ENCODE measurements at places on chromosomes 5 and 9.
A peak's percentile ranks its signal among the peaks of the same experiment; 100 is the strongest.

GRCh38 chr9:131950487-131950886 is 129.2 kb downstream of the MED27 start:
- no peak for DNase-seq

DNA sequence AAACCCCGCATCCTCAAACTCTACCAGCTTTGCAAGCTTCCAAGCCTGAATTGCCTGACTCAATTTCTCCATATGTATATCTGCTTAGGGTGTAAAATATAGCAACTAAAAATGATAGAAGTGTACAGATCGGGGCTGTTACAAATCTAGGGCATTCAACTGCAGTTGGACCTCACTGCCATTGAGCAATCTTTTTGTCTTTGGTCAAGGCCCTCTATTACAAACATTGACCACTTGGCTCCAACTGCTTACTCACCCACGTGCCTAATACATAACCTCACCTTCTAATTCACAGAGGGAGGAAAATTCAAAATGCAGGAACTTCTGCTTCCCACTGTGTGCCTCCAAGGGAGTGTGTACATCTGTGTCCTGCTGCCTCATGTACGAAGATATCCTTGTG is 10.0 kb downstream of the LRRC70 start:
- DNase-seq = no peak

GRCh38 chr5:179316982-179317381 is 28.3 kb downstream of the ADAMTS2 start:
- no peak for DNase-seq

DNA sequence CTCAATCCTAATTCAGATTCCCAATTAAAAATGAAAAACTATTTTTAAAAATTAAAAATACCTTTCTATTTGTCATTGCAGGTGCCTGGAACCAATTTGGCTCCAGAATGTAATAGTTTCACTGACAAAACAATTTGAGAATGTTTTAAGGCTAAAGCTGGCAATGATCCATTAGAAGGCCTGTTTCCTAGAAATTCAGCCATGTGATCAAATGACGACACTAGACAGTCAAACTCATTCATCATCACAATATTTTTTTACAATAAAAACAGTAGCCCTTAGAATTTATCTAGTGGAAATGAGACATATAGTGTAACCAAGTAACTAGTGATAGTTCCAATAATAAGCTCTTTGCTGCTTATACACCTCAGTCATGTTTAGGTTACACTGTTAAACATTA is 75.4 kb upstream of the MAP3K1 start:
- DNase-seq = no peak

DNA sequence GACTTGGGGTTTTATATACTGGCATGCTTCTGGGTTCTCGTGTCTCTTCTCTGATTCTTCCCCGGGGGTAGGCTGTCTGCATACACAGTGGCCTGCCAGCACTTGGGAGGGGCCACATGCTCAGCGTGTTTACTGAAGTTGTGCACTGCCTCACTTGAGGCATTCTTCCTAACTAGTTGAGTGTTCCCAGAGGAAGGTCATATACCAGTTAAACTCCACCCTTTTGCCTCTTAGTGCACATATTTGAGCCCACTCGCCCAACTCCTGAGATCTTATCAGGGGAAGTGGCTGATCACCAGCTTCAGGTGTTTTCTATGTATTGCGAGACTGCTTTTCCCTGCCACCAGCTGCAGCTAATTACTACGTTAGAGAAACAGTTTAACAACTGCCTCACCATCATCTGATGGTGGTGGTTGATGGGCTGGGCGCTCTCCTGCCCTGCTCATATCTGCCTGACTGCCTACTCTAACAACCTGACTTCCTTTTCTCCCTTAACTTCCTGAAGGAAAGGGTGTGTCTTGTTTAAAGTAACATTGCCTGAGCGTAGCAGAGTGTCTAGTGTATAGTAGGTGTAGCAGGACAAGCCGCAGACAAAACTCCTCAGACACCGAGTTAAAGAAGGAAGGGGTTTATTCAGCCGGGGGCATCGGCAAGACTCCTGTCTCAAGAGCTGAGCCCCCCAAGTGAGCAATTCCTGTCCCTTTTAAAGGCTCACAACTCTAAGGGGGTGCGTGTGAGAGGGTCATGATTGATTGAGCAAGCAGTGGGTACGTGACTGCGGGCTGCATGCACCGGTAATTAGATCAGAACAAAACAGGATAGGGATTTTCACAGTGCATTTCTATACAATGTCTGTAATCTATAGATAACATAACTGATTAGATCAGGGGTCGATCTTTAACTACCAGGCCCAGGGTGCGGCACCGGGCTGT is 60.1 kb upstream of the CLINT1 start:
- DNase-seq = no peak

DNA sequence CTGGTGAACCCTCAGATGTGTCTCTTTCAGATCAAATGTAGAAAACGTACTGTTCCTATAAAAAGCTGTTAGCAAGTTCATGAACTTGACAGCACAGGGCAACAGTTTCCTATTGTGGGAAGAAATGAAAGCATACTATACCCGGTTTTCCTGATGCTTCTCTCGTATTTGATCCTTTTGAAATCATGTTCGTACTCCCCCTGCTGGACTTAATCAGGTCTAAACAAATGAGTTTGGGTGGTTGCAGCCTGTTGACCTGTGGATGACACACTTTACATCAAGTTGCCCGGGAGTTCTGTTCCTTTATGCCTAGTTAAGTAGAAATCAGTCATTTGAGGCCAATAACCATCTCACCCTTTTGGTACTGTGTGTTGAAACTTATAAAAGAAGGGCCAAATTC is 1992.3 kb downstream of the MAT2B start:
- peak; percentile 12 for DNase-seq

GRCh38 chr5:171641891-171642290 is 143.7 kb upstream of the SMIM23 start:
- no peak for DNase-seq

DNA sequence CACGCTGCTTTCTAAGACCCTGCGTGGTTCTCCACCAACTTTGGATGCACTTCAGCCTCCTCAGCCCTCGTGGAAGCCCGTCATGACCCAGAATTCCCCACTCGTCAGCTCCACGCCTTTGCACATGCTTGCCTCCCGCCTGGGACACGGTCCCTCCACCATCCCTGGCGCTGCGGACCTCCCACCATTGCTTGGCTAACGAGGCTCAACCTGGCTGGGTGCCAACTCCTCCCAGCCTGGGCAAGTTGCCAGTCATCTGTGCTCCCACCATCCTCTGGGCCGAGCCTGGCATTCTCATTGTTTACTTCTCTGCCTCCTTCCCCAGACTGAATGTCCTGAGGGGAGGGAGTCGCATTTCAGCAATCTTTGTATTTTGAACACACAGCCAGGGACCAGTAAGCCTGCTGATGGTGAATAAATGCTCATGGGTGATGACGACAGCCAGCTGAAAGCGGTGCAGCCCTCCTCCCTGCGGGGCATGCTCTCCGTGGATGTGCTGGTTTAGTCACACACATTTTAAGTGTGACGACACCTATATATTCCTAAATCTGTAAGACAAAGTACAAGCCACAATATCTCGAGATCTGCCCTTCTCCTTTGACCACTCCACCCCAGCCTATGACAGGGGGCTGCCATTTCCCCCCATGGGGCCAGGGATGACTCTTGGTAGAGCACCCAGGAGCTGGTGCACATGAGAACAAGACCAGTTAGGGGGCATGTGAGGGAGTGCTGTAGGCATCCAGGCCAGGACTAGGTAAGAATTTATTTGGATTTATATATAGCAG is 37.6 kb downstream of the ANKRD33B start:
- DNase-seq = peak; percentile 94

DNA sequence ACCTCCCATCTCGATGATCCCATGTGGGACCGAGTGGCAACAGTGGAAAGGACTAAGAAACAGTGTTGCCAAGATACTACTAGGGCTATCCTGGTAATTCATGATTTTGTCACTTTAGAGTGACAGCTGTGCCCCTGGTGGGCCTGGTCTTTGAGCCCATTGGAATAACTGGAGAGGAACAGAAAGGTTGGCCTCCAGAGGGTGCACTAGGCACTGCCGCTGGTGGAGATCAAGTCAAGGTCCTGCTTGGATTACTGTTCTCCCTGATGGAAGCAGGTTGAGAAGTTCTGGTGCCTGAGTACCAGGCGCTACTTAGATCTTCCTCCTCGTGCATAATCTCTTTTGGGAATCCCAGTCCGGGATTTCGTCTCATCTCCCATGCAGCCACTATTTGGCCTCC is 129.6 kb downstream of the SEC61B start:
- DNase-seq = no peak

GRCh38 chr5:1317921-1318565 is 23.2 kb upstream of the TERT start:
- DNase-seq = no peak

DNA sequence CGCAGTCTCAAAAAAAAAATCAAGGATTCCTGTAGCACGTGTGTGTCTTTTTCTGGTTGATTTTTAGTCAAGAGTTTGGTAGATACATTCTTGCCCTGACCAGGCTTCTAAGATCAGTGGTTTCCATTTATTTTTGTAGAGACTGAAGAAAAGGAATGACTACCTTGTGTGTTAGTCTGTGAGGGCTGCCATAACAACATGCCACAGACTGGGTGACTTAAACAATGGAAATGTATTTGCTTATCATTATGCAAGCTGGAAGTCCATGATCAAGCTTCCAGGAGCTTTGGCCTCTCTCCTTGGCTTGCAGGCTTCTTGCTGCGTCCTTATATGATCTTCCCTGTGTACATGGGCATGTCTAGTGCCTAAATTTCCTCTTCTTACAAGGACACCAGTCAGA is 127.0 kb downstream of the CCDC192 start:
- no peak for DNase-seq

GRCh38 chr9:109072133-109072692 is 47.5 kb downstream of the TMEM245 start:
- no peak for DNase-seq

- peak; percentile 63 for DNase-seq
Measured at GRCh38 chr5:143106174-143106573, 297.3 kb downstream of the NR3C1 start.

- DNase-seq = no peak
Measured at GRCh38 chr5:132777209-132778069, at the start of gene SEPTIN8. TSS of gene SEPTIN8 (minus strand) at chr5:132777239. CDS start at chr5:132777137, 102 bp downstream.

- no peak for DNase-seq
Measured at GRCh38 chr5:171627936-171628632, 157.5 kb upstream of the SMIM23 start.

DNA sequence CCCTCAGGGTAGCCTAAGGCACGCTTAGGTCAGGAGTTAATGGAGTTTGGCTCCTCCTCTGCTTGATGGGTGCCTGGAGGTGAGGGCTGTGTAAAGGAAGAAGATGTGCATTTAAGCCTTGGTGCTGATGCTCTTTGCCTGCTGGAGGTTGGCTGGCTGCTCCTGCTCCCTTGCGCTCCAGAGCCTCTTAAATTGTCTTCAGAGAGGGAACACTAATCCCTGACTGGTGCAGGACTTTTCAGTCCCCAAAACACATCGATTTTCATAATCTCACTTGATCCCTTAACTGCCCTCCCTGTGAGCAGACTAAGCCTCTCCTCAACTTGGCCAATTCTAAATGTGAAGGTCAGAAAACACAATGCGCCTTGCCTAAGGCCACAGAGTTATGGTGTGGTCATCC is 16.2 kb upstream of the TCOF1 start:
- DNase-seq = no peak

DNA sequence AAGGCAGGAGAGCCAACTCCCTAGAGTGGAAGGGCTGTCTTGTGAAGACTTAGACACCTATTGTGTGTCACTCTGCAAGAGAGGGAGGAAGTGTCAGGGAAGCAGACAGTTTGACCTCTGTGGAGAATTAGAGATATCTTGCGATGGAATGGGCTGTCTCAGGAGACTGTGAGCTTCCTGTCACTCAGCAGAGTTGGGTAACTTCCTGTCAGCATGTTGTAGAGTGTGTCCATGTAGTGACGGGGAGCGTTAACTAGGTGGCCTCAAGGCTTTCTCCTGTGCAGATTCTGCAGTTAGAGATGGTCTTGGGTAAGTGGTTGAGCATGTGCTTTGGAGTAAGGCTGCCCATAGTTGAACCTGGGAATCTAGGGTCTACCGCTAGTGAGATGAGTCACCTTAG is 136.5 kb downstream of the KIF4B start:
- DNase-seq = no peak

DNA sequence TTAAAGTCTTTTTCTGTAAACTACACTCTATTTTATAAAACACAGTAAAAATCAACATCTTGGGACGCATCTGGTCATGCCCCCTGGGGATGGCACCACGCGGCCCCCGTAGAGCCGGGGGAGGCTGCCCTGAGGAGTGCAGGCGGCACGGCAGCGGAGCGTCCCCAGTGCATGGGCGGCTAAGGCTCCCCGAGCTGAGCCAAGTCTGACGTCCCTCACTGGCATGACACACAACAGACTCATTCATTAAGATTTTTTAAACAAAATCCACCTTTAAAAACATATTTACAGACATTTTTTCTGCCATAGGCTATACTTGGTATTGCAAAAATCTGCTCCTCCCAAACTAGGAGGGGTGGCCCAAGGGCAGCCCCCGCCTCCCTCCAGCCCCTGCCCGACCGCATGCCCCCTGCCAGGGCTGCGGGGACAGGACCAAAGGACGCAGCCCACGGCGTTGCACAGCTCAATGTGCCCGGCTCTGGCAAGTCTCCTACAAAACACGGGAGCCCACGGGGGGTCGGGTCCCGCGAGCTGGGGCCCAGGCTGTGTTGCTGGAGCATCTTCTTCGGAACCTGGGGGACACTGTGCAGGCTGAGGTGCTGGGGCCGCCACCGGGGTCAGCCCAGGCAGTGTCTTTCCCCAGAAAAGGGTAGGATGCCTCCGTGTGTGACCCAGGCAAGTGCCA is 11.8 kb upstream of the SEC16A start:
- DNase-seq = no peak

- no peak for DNase-seq
Measured at GRCh38 chr9:134758949-134759607, 117.5 kb downstream of the COL5A1 start.

GRCh38 chr9:111236332-111236731 is 93.7 kb downstream of the OR2K2 start:
- no peak for DNase-seq

GRCh38 chr9:129280236-129280622 is 102.2 kb upstream of the IER5L start:
- no peak for DNase-seq

DNA sequence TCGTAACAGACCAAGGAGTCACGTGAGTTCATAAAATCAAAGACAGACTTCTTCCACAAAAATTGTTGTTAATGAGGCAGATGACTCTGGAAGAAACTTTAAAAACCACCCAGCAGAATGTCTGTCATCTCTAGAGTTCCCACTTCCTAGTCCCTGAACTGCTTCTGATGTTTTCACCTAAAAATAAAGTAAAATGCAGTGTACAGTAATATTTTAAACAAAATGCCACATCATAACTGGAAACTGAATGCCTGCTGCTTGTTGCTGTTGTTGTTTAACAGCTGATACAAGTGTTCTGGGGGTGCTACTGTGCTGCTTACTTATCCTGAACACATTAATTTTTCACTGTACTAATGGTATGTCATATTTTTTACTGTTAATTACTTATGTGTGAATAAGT is 577.2 kb downstream of the MTRR start:
- DNase-seq = no peak

GRCh38 chr9:115914291-115914690 is 239.3 kb upstream of the PAPPA start:
- no peak for DNase-seq

- DNase-seq = no peak
Measured at GRCh38 chr5:167767795-167768194, 523.6 kb upstream of the WWC1 start.

All from HTR-8/SVneo (cell line).